WTC11 (cell line): ENCODE measurements at places on chromosomes 3 and 15. TPM values are rescaled to one million over a fixed set of nuclear protein-coding genes. Genes with fewer than 3 reads are reported as not detected.

- DNase-seq: no peak
Observed at GRCh38 chr3:542021-542420, 345.5 kb downstream of the CHL1 start.

Gene MINAR1
- total RNA-seq: 0.78 to 1.4 TPM (median 0.80 TPM) in 3 replicates

Gene GOLGA6L7
- total RNA-seq: not detected in 3 replicates

Gene PRSS50
- total RNA-seq: 0.70 to 1.4 TPM (median 1.2 TPM) in 3 replicates

Gene ESYT3
- 4.4 to 6.4 TPM (median 5.7 TPM) in 3 replicates for total RNA-seq

DNA sequence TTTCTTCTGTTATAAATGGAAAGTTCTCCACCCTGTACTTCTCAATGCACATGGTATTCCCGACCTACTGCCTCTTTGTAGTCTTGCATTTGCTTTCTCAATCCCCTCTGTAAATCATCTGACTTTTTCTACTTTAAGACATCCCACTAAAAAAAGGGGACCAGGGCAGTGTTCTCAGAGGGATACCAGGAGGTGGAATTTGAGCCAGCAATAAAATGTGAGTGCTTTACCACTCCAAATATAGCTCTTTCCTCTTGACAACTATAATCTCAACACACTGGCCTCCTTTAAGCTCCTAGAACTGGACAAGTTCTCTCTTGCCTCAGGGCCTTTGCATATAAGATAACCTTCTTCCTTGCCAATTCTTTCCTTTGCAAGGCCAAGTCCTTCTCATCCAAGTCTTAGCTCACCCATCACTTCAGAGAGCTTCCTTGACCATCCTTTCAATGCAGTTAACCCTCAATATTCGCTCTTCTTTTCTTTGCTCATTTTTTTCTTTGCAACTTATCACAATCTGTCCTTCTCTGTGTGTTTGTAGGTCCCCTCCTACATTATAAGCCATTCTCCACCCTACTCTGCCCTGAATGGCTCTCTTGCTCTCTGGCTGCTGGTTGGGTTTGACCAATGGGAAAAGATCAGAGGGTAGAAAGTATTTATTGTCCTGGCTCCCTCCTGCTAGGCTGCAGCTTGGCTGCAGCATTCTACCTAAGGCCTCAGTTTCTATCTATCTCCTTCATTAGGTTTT, 93.4 kb downstream of the PRICKLE2 start:
- no peak for DNase-seq

GRCh38 chr3:69273896-69274295, 112.0 kb downstream of the FRMD4B start:
- no peak for DNase-seq

Gene THOC7
- total RNA-seq: 53.0 to 59.4 TPM (median 58.4 TPM) in 3 replicates

GRCh38 chr15:98324341-98324970, 323.9 kb upstream of the IGF1R start:
- DNase-seq: no peak

DNA sequence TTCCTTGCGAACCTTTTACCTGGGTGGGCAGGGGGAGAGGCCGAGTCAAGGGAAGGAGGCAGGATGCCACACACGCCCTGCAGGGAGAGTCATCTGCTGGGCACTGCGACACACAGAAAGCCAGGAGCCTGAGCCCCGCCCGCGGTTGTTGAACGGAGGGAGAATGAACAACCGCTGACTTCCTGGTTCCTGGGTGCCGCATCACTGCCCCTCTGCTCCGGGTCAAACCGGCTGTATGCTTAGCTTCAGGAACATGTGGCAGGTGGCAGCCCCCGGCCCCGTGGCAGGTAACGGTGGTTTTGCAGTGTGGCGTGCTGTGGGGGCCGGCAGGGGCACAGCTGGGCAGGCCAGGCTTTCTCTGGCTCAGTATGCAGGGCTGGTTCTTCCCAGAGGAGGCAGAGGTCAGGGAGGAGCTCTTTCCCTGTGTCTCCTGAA, 33.4 kb downstream of the APBA2 start:
- DNase-seq: peak; percentile 13

DNA sequence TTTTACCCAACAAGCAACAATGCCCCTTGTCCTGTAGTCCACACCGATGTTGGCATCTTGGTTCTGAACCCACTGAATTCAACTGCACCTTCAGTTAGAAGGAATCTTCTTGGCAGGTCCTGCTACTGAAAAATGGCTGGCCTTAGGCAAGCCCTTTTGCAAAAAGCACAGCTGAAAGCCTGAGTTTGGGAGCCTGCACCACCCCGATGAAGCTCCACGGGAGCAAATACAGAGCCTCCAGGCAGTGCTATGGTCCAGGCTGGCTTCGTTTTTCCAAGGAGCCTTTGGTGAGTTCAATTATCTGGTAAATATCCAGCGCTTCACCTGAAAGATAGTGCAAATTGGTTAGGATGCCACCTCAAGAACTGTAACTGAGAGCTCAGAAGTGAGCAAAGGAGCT, 18.1 kb downstream of the POLG start:
- no peak for DNase-seq

- no peak for DNase-seq
Observed at GRCh38 chr15:39009740-39010139, 445.1 kb upstream of the RASGRP1 start.

GRCh38 chr15:76147906-76148570, 88.3 kb downstream of the TMEM266 start:
- peak; percentile 85 for DNase-seq

DNA sequence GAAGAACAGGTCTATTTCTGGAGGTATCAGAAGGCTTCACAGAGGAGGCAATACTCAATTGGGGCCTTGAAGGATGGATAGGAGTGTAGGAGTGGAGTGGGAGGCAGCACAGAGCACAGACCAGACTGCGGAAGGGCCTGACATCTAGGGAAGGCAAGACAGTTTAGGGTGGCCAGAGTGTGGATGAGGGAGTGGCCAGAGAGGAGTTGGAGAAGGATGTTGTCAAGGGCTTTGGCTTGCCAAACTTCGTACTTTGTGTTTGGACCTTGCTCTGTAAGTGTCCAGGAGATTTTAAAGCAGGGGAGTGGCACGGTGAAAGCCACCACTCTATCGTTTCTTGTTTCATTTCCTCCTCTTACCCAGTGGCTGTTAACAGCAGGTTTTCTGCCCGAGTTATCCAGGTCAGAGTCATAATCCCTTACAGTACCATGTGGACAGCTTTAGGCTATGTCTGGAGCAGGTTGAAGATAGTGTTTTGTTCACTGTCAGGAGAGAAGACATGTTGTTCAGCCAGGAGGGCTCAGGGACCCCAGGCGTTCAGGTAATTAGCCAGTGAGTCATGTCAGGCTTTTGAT, 12.3 kb downstream of the SMAD3 start:
- DNase-seq: no peak

- no peak for DNase-seq
Observed at GRCh38 chr3:196246612-196247308, 30.4 kb downstream of the SLC51A start.

DNA sequence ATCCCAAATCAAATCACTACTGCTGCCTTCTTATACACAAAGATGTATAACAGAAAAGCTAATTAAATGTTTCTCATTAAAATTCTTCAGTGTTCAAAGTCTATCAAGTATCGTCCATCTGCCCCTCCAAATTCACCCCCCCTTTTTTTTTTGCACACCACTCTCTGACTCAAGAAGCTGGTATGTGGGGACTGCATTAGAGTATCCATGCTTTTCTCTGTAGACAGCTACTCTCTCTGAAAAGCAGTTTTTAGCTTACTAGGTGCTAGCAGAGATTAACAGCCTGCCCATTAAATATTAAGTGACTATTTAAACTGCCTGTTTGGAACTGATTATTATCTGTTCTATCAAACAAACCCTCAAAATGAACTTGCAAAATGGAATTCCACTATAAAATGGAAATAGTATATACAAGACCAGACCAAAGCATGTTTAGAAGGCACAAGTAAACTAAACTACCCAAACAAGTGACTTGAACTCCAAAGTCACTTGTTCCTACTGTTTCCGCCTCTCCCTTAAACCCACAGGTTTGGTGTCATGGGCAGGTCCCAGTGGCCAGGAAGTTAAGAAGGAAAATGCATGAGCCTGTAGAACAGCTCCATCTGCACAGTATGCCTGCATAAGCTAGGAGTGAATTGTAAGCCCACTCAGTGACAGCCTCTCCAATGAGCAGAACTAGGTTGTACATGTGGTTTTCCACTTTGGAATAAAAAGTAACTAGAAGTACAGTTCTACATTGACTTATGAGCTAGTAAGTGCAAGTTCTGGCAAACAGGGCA, 32.5 kb downstream of the GBE1 start:
- no peak for DNase-seq

DNA sequence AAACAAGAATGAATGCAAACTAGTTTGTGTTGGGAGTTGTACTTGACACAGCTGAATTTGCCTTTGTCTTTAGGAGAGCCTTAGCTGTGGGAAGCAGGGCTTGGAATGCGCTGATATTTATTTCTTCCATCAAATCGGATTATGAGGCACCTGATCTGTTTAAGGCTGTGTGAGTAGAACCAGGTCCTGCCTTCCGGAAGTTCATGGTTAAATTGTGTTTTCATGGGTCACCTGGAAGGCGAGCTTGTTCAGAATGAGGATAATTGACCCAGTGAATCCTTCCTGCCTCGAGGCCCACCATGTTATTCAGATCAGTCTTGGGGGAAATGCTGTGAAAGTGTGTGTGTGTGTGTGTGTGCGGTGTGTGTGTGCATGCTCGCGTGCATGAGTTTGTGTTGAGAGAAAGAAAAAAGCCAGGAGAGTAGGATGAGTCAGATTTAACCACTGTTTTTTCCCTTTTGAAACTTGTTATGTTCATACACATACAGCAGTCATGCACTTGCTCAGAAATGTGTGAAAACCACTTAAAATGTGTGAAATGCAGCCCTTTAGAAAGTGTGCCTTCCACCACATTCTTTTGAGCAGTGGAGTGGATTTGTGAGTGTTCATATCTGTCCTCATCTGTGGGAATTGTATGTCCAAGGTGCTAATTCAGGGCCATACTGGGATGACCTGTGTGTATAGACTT, 36.7 kb downstream of the SMAD3 start:
- no peak for DNase-seq

DNA sequence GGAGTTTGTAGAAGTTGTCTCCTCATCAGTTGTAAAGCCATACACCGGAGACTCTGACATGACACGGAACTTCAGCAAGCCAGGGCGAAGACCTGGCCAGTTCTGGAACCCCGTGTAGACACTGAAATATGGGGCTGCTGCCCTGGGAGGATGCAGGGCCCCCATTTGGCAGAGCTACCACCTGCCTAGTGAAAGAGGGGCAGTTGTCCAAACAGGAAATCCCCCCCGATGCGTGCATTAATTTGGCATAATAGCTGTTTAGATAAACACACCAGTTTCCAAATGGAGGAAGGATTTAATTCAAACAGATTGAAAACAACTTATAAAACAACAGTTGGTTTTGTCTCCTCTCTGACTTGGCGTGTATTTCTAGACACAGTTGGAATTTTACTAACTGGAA, 357.2 kb downstream of the GABRG3 start:
- no peak for DNase-seq

GRCh38 chr3:52054661-52055511, 1.5 kb downstream of the DUSP7 start:
- DNase-seq: peak; percentile 58

DNA sequence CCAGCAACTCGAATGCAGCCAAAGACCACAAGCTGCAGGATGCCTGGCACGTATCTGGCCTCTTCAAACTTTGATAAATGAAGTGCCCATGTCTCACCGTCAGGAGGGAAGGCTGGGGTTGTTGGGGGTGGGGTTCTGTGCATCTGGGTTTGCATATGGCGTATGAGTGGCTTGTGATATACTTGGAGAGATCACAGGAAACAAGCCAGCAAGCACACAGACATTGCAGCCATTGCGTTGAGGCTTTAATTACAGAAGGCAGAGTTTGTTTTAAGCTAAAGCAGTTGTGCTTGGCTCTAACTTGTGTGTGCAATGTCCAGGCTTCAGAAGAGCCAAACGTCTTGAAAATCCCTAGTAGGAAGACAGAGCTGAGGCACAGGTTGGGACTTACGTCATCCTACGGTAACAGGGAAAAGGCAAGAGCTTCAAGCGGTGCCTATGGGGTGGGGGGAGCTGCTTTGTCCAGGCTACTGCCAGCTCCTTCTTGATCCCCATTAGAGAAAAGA, 109.2 kb downstream of the ASB7 start:
- no peak for DNase-seq
